T-cell (primary cell): ENCODE measurements at places on chromosomes 5 and 9.

DNA sequence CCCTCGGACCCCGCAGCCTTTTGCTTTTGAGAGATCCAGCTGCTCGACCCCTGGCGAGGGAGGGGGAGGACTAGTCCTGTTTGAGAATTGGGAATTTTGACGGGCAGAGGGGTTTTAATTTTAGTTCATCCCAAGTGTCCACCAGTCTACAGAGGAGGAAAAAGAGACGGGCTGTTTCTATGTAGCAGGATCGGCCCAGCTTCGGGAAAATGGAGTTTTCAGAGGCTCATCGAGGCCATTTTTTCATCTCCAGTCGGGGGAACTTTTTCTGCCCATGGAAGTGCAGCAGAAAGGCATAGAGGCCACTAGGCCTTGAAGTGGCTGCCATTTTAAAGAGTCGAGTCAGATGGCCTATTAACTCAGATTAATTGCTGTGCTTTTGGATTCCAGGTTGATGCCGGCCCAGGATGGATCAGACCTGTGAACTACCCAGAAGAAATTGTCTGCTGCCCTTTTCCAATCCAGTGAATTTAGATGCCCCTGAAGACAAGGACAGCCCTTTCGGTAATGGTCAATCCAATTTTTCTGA, 1.2 kb downstream of the NSD1 start:
- no peak for DNase-seq

DNA sequence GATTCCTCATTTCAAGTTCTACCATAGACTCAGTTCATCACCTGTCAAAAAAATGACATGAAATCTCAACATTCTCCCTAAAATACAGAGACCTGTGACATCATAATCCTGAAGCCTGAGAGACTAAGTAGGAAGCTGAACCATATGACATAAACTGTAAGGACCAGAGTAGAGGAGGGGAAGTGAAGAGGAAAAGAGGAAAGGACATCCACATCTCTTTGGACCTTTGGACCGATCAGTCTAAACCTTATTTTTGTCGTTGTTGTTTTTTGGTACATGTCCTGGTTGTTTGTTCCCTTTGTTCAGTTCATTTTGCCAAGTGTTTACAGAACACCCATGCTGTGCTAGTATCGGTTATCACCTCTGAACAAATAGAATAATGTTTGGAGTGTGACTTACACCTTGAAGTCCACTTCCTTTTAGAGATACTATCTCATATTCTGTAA, 41.9 kb downstream of the LURAP1L start:
- no peak for DNase-seq

DNA sequence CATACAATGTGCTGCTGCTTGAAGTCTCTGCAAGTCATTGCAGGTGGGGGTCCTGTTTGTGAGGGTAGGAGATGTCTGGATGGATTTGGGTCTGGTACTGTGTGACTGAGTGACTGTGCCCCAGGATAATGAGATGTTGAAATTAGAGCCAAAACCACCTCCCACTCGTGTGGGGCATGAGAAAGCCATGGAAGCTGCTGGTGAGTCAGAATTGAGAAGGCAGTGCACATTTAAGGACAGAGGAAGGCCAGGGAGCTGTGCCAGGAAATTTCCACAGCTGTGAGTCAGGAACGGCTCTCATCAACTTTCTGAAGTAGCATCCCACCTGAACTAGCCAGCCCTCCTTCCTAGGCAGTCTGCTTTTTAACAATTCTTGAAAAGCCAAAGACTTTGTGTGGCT, 229.8 kb downstream of the DRD1 start:
- DNase-seq, result no peak

GRCh38 chr9:107614765-107615164, 125.2 kb upstream of the KLF4 start:
- DNase-seq, result no peak

DNA sequence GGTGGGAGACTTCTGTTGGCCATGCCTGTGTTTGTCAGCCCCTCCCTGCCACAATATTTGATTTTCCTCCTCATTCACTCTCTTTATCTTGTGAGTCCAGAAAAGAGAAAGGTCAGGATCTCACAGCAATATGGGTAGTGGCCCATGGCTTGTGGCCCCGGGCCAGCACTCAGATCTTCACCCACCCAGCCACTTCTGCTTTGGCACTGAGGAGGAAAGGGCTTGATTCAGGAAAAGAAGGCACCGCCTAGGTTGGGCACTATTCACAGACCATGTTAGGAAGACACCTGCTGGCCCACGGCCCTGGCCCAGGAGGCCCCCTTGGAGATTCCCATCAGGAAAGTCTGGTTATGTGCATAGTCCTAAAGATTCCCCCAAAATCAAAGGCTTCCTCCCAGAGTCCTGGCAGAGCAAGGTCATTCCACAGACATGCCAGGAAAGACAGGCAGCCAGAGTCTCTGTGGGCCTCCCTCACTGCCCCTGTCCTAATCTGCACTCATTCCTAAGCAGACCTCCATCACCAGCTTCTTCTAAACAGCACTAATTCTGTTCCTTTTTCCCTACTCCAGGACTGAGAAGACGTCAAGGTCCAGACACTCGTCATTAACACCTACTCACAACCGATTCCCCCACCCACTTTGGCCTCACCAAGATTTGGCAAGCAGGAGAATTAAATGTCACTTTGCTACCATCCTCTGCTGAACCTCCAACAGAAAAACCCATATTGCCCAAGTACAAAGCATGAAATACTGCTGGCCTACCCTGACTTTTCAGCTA, 179.3 kb downstream of the DEPDC1B start:
- no peak for DNase-seq

DNA sequence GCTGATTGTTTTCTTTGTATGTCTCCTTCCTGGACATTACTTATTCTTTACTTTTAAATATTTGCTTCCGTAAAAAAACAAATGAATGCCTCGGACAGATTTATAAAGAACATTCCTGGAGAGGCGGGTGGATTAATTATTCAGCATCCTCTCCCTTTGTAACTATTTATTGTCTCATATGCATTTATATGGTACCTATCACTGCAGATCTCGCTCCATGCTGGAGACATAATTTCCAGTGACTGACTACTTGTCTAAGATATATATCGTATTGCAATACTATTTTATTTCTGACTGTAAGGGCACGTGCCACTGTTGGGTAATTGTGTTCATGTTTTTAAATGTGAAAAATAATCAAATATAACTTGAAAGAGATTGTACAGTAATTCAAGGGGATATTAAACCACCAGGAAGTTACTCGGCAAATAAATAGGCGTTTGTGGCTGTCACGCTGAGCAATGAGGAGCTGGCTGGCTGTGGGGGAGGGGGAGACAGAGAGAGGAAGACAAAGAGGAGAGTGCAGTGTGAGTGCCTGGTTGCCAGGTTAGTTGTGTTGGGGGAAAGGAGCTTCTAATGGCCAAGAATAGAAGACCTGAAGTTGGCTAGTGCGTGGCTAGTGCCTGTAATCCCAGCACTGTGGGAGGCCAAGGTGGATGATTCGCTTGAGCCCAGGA, 131.8 kb upstream of the GABRP start:
- no peak for DNase-seq

DNA sequence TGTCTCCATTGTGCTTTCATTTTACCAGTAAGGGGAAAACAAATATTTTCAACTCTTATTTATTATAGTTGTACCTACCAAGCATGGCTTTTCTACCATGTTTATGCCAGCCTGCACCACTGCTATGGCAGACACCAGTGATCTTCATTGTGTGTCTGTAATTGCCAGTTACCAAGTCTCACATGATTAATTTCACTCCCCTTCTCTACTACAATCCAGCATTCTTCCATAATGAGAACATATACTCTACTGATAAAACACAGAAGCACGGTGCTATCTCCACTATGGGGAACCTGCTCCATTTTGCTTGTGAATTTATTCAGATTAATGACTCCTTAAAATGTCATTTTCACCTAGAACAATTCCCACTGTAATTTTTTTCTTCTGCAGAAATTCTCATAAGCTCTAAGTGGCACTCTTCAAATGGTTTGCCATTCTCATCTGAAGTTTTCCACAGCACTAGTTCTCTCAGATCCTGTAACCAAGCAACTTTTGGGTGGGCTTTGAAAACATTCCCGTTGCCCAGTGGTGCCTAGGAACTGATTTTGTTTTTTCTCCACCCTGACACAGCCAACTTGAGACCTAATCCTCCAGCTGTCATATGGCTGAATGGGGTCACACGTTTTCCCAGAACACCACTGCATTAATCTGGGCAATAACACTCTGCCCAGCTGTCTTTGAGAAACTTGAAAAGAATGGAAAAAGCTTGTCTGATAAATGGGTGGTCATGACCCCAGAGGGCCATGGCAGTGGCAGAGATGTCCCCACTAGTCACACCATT, 222.7 kb upstream of the RASEF start:
- DNase-seq, result no peak

DNA sequence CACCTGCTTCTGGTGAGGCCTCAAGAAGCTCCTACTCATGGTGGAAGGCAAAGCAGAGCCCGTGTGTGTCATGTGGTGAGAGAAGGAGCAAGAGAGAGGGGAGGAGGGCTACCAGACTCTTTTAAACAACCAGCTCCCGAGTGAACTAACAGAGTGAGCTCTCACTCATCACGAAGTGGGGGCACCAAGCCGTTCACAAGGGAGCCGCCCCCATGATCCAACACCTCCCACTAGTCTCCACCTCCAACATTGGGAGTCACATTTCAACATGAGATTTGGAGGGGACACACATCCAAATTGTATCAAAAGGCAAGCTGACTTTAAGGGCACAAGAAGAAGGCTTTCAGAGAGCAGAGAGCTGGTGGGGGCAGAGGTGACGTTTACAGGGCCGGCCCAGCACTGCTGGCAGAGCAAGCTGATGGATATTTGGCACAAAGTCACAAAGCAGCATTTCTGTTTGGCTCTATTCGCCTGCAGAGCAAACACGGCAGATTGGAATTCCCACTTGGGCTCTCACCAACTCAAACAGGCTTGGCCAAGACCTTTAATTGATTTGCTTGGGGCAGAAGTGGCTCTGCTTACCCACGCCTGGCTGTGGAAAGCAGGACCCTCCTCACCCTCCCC, 20.0 kb downstream of the PITX1 start:
- no peak for DNase-seq

DNA sequence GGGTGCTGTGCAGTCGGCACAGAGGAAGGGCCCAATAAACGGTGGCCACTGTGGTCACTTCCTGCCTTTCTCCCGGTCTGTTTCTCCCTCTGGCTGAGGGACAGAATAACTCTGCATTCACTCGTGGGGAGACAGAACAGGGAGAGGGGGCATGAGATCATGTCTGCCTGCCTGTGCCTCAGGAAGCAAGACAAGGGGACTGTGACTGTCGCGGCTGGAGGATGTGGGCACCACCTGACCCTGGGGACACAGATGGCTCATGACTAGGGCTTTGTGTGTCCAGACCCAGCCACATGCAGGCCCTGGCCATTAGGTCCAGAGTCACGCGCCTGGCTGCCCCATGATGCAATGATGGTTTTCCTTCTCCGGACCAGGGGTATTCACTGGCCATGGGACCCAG, 5.8 kb downstream of the TRUB2 start:
- no peak for DNase-seq

GRCh38 chr5:17882760-17883488, 248.7 kb downstream of the TAF11L14 start:
- DNase-seq, result no peak

DNA sequence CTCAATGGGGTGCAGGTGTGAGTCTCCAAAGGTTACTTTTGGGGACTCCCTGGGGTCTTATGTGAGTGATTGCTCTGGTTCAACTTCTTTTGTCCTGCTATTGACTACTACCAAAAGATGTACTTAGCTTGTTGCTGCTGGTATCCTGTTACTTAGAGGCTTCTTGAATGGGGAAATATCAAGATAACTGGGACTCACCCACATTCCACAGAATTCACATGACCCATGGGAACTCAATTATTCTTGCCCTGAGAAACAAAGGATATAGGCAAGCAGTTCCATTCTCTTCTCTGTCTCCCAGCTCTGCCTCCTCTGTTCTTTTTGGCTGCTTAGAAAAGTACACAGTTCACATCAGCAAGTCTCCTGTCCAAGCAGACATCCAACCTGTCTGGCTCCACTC, 105.9 kb downstream of the UNC13B start:
- no peak for DNase-seq

DNA sequence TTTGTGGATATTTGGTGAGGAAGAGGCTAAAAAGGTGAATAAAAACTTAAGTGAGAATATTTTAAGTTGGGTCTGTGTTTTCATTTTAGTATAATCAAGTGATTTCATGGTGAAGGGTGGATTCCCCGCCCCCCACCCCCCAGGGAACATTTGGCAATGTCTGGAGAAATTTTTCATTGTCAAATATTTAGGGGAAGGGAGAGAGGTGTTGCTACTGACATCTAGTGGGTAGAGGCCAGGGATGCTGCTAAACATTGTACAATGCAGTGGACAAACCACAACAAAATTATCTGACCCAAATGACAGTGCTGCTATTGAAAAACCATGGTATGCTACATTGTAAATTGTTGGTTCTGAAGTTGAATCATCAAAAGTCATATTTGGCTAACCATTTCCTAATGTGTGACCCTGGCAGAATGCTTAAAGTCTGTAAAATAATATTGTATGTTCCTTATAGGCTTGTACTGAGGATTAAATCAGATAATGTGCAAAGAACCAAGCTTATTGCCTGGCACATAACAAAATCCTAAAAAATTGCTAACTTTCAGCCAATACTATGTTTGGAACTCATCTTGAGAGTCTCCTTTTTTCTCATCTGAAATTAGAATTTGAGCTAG, 5.6 kb downstream of the C5orf24 start:
- DNase-seq, result no peak

DNA sequence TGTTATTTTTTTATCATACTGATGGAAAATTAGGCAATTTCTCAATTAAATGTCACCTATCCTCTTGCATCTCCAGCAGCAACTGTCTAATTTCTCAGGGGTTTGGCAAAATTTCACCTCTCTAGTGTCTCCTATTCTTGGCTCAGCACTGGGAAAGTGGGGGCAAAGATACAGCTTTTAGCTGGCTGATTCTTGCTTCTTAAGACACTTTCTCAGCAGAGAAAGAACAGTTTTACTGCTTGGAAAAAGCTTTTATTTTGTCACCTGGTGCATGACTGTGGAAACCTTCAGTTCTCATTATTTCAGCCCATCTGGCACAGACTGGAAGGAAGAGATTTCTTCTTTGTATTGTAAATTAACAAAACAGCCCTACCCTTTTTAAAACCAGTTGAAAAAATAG, 283.6 kb upstream of the SGCD start:
- no peak for DNase-seq

GRCh38 chr9:135608294-135608998, 30.9 kb downstream of the GLT6D1 start:
- no peak for DNase-seq

DNA sequence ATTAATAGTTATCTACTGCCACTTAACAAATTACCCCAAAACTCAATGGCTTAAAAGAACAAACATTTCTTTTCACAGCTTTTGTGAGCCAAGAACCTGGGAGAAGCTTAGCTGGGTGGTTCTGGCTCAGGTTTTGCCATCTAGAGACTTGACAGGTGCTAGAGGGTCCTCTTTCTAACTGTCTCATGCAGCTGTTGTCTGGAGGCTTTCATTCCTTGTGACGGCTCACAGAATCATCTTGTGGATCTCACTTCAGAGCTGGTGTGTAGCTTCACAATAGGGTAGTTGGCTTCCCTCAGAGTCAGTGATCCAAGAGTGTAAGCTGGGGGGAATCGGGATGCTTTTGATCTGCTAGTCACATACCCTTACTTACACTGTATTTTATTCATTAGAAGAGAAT, 81.2 kb upstream of the APC start:
- DNase-seq, result no peak
